ENCODE measurements at places on chromosomes 16 and 17.

- no peak for DNase-seq
These were observed 143.7 kb upstream of the RCVRN start for GRCh38 chr17:10048629-10049350.

- no peak for DNase-seq
These were observed 378.0 kb upstream of the C16orf82 start for GRCh38 chr16:26688699-26689098.

GRCh38 chr16:11205754-11206581 is 50.0 kb downstream of the SOCS1 start:
- no peak for DNase-seq

- DNase-seq, result peak; percentile 32
These were observed 693 bp downstream of the CLDN7 start for GRCh38 chr17:7261379-7262191.

DNA sequence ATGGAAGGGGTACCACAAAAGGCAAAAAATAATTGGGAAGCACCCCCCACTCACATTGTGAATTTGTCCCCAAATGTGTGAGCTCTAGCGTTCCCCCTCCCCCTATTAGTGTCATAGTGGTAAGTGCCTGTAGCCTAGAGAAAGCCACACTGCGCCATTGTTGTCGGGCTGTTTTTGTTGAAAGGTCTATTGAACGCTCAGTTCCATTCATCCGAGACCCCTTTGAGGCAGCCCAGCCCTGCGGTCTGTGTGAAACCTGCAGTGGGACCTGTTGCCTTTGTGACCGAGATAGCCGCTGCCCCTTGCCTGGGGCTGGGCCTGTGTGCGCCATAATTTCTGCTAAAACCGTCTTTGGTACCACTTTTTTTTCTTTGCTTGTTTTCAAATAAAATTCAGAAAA is 3.0 kb downstream of the JPT2 start:
- no peak for DNase-seq

DNA sequence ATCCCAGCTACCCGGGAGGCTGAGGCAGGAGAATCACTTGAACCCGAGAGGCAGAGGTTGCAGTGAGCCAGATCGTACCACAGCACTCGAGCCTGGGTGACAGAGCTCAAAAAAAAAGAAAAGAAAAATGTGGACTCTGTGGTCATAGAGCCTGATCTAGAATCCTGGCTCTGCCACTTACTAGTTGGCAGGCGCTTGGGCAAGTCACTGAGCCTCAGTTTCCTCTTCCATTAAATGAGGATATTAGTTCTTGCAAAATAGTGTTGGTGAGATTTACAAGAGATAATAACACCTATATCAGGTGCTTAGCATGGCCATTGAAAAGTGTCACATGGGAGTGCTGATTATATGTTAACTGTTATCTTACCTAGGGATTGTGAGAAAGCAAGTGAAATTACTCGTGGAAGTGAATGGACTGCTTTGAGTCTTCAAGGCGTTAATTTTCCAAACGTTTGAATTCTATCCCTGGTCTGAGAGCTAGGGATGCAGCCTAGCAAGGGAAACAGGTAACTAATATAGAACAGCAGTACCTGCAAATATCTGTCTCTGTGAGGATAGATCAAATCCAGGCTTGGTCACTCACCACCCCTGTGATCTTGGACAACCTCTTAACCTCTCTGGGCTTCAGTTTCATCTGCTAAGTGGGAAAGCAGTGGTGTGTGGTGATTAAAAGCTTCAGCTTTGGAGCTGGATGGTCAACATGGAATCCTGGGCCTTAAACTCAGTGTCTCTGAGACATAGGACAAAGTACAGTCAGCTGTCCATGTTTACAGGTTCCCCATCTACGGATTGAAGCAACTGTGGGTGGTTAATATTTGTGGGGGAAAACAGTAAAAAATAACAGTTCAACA is 953 bp upstream of the NSMCE1 start:
- DNase-seq, result no peak

- peak; percentile 19 for DNase-seq
These were observed 1.3 kb downstream of the SAT2 start for GRCh38 chr17:7626307-7626706.

- DNase-seq, result no peak
These were observed 3.7 kb downstream of the NUBP2 start for GRCh38 chr16:1786242-1787055.

GRCh38 chr17:40176754-40177110 is 538 bp upstream of the RAPGEFL1 start:
- DNase-seq, result no peak

- DNase-seq, result no peak
These were observed 114.3 kb upstream of the C16orf82 start for GRCh38 chr16:26952411-26952810.

DNA sequence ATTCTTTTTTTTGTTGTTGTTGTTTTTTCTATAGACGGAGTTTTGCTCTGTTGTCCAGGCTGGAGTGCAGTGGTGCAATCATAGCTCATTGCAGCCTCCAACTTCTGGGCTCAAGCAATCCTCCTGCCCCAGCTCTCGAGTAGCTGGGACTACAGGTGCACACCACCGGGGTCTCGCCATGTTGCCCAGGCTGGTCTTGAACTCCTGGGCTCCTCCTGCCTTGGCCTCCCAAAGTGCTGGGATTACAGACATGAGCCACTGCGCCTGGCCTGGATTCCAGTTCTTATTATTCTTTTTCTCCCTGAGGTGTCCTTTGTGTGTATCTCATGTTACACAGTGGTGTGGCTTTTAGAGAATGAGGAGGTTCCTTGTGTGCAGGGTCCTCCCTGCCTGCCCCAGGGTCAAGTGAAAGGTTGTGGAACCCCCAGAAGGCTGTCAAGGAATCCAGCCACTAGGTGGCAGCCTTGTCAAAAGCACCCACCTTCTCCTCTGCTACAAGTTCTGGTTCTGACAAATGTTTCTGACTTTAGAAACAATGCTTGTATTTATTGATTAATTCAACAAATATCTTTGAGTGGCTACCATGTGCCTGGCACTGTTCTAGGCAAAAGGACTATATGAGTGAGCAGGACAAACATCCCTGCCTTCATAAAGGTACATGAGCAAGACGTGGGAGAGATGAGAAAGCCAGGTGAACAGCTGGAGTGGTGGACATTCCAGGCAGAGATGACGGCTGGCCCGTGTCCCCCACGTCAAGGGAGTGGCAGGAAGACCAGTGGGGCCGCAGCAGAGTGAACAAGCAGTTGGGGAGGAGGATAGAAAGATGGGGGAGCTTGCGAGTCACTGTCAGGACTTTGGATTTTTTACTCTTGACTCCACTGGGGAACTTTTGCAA is 112.4 kb downstream of the SPECC1 start:
- DNase-seq, result peak; percentile 64

GRCh38 chr17:41065829-41066624 is at the start of gene KRTAP2-4:
Gene KRTAP2-4 (minus strand): TSS chr17:41065879. CDS start chr17:41065845, 34 bp downstream.
- no peak for DNase-seq

DNA sequence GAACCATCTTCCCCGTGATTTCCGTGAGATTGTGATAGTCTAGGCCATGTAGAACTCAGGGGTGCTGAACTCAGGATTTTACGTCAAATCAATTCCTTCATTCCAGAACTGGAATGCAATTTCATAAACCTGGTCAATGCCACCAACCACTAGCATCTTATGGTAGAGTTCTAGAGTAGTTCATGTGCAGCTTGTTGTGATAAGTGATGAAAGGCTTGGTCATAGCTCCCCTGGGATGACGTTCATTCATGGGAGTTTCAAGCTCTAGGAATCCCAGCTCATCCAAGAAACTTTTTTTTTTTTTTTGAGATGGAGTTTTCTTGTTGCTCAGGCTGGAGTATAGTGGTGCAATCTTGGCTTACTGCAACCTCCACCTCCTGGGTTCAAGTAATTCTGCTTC is 3.7 kb upstream of the DPEP2 start:
- DNase-seq, result no peak

DNA sequence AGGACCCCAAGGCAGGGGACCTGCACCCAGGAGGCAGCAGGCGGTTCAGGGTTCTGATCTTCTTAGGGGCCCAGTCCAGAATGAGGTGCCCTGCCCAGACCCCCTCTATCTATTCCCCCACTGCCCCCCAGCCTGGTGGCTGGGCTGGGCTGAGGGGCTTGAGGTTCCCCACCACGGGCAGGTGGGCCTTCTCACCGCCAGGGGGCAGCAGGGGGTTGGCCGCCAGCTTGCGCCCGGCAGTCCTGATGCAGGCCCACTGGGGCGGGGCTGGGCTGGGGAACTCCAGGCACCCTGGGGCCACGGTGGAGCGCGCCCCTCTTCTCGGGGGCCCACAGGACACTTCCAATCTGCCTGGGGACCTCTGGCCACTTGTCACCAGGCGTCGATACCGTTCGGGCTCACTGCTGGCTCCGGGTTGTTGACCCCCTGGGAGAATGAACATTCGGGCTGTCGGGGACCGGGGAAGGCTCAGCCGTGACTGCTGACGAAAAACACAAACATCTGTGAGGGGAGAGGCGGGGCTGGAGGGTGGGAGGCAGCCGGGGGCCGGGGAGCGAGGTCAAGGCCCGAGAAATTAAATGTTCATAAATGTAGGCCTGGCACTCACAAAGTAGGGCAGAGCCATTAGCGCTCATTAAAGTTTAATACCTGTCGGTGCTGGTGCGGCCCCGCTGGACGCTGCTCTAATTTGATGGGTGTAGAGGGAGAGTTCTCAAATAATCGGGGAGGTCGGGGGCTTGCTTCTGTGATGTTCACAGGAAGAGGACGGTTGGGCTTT is 219.3 kb upstream of the GSE1 start:
- peak; percentile 54 for DNase-seq

- no peak for DNase-seq
These were observed 75.6 kb upstream of the HNF1B start for GRCh38 chr17:37820313-37820994.

GRCh38 chr16:3007059-3007956 is 5.4 kb upstream of the CLDN9 start:
- DNase-seq, result no peak

- DNase-seq, result no peak
These were observed 8.4 kb downstream of the LPO start for GRCh38 chr17:58246781-58247180.

GRCh38 chr16:1048442-1049112 is 24.0 kb upstream of the SSTR5 start:
- DNase-seq, result no peak

Measured in CD4-positive, alpha-beta T cell treated with Interleukin-1 beta for 1 hour (primary cell).